Activated CD8-positive, alpha-beta memory T cell treated with anti-CD3 and anti-CD28 coated beads for 1 hour (primary cell): ENCODE measurements at places on chromosomes 7 and 10.

- no peak for DNase-seq
Measured at GRCh38 chr7:40884241-40884640, 749.4 kb downstream of the SUGCT start.

- DNase-seq = no peak
Measured at GRCh38 chr10:78774999-78775711, 293.6 kb upstream of the ZMIZ1 start.

- DNase-seq = no peak
Measured at GRCh38 chr10:51035344-51035743, 38.9 kb upstream of the PRKG1 start.

- DNase-seq = no peak
Measured at GRCh38 chr7:110637252-110637651, 453.7 kb upstream of the LRRN3 start.

DNA sequence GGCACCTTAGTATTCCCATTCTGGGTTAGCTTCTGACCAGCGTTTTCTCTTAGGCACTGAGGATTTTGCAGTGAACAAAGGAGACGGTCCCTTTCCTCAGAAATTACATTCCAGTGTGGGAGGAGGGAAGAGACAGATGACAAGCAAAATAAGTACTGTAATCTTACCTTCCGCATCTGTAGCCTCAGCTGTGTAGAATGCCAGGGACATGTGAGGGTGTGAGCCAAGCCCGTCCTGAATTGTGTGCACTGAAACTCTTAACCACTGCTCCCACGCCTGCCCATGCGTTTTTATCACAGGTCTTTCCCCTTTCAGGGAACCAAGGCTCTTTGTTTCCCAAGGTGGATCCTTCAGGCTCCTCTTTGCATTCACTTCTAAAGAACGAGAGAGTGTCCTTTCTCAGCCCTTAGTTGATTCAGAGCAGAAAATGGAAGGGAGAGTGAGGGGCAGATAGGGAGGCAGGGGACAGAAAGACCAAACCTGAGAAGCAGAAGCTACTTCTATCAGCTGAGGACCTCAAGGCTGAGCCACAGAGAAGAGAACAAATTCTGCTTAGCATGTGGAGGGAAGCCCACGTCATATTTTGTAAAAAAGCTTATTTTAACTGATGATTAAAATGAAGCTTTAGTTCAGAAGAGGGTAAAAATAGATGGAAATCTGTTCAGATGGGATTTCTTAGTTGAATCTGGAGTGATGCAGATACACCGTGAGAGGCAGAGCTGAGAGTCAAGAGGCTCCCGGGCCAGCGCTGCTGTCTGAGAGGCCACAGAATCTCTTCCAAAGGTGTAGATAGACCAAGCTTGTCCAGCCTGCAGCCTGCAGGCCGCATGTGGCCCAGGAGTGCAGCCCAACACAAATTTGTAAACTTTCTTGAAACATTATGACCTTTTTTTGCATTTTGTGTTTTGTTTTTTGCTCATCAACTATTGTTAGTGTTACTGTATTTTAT is 122.5 kb downstream of the CCNY start:
- DNase-seq = no peak

GRCh38 chr7:44762300-44762699 is 13.7 kb downstream of the ZMIZ2 start:
- no peak for DNase-seq

- no peak for DNase-seq
Measured at GRCh38 chr10:48233559-48234005, 40.9 kb downstream of the FRMPD2 start.

DNA sequence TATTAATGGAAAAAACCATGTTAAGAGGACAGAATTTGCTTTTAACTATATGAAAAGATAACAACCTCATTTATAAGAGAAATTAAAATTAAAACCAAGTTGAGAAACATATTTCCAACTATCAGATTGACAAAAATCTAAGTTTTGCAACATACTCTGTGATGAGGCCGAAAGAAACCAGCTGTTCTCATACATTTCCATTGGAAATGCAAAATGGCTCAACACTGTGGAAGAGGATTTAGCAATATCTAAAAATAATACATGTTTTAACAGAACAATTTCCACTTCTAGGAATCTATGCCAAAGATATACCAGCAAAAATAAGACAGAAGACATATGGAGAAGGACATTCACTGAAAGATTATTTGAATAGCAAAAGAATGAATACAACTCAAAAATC is 268.8 kb downstream of the DYNC1I1 start:
- DNase-seq = no peak

DNA sequence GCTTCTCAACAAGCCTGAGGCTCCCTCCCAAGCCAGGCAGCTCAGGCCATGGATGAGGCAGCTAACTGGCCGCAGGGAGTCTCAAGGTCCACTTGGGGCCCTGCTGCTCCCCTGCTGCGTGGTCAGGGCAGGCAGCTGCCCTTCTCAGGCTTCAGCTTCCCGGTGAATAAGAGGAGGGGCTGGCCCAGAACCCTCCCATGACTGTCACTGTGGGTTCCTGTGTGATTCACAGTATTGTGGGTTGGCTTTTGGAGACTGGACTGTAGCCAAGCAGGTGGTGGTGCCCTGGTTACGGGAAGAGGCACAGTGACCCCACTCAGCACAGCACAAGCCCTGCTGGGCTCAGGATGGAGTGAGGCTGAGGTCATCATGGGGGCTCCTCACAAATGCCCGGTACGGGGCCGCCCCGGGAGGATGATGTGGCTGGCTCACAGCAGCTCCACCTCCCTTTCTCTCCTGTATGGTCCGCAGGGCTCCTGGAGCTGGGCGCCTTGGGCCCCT is 189.8 kb downstream of the HECW1 start:
- no peak for DNase-seq

DNA sequence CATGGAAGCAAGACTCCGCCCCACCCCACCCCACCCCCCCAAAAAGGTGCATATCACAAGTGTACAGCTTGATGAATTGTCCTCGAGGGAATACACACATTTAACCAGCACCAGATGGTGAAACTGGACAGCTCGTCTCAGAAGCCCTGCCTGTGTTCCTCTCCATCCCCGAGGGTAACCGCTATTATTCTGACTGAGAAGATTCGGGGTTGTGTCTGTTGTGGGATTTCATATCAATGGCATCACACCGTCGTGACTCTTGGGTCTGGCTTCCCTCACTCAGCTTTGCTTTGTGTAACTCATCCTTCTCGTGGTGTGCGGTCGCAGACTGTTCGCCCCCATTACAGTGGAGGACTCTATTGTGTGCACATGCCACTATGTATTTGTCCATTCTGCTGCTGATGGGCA is 18.9 kb downstream of the PODXL start:
- no peak for DNase-seq

- DNase-seq = no peak
Measured at GRCh38 chr10:70106958-70107791, 25.4 kb downstream of the AIFM2 start.

DNA sequence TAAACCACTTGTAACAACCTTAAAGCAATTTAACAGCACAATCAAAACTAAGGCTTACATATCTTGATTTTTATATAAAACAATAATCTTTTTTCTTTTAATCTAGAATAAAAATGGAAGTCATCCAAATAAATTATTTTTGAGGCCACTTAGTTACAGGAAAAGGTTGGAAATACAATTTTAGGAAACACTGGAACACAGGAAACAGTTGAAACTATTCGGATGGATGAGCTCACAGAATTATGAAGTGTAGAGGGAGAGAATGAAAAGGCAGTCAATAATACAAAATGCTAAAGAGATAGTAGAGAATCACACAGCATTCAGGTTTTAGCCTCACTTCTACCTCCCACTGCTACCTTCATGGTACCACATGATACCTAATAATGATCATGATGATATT is 124.2 kb downstream of the SEMA3D start:
- no peak for DNase-seq

DNA sequence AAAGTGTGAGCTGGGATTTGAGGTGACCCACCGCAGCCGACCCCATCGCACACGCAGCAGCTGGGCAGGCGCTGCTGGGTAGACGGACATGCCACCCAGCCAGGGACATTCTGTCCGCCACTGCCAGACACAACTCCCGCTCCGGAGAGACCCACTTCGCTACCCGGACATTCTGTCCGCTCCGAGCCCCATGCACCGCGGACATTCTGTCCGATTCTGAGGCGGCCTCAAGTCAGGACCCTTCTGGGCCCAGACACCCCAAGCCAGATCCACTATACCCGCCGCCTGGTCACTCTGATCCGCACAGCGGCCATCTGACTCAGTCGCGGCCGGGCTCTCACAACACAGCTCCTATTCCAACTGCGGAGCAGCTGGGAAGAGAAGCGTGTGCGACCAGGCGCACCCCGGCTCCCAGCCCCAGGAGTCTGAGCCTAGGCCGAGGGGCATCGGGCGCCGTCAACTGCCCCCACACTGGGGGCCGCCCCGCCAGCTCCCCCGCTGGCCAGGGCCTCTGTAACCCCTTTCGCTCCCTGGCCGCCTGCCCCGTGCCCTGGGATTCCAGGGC is 763 bp downstream of the PITX3 start:
- no peak for DNase-seq

DNA sequence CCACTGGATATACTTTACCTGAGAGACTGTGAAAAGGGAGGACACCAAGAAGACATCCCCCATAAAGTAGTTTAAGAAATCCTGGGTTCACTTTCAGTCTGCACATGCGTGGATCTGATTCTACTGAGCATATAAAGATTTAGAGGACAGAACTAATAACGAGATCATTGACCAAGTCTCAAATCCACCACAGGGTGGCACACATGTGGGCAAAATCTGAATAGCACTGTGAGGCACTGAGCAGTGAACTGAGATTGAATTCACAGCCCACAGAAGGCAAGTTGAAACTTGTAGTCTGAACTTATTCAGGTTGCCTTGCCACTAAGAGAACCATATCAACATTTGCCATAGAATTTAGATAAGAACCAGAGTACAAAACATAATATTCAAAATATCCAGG is 818.6 kb downstream of the GRID1 start:
- DNase-seq = no peak

DNA sequence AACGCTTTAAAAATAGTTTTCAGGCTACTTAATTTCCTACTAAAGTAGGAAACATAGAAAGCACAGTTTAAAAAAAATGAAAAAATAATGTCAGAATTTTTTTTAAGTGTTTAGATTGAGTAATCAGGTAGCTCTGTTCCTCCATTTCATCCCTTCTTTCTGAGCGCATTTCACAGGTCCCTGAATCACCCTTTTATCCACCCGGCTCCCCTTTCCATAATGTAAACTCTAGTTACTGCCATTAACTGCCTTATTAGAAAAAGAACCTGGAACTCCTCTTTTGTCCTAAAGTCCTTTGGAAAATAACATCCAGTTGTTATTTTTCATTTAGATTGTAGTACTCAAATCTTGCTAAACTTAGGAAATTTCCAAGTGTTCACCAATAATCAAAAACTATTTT is 5.8 kb downstream of the KCND2 start:
- no peak for DNase-seq

GRCh38 chr7:130721486-130722277 is 12.3 kb downstream of the KLF14 start:
- no peak for DNase-seq

GRCh38 chr7:42263971-42264370 is 27.0 kb upstream of the GLI3 start:
- DNase-seq = no peak

- DNase-seq = no peak
Measured at GRCh38 chr7:147412782-147413556, 1177.6 kb upstream of the C7orf33 start.

DNA sequence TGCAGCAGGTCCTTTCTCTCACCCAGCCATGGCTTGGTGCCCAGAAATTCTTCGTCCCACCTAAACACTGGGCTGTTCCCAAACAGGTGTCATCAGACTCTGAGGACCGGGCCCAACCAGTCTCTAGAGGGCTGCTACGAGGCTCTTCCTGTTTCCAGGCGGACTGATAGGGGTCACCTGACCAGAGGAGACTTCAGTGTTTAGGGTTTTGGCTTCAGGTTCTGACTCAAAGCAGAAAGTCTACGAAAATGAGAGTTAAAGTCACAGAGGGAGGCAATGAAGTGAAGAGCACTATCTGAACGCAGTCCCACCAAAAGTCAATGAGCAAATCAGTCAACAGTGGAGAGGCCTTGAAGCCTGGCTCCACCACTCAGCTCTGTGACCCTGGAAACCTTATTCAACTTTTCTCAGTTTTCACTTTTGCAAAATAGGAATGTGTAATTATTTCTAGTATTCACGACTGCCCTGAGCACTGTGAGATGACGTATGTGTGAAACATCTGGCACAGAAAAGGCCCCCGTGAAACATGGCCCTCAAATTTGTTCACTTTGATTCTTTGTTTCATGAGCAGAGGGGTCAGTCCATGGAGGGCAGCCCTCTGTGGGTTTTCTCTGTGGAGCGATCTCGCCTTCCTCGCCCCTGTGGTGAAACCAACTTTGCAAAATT is 189.9 kb upstream of the PDE1C start:
- DNase-seq = no peak

DNA sequence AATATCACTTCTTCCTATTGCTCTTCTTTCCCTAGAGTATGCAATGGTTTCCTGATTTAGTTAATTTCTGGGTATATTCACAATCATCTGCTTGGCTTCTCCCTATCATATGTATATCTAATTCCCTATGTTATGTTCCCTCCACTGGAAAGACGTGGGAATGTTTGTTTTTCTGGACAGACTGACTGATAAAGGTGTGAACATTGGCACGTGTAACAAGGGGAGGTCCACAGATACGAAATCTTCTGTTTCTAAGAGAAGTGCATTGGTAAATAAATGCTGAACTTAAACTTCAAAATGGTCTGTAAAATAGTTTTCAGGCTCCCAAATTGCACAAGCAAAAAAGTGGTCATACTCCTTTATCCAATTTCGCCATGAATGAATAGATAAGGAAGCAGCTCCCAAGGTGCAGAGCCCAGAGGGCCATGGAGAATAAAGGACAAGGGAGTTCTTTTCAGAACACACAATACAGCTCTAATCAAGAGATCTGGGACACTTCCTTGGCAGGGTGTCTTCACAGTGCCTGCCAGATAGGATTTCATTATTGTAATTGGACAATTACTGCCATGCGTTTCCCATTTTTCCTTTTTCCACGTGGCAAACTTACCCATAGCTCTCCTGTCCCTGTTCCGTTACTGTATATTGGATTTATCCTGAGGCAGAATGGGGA is 141.9 kb downstream of the RNF133 start:
- DNase-seq = no peak

DNA sequence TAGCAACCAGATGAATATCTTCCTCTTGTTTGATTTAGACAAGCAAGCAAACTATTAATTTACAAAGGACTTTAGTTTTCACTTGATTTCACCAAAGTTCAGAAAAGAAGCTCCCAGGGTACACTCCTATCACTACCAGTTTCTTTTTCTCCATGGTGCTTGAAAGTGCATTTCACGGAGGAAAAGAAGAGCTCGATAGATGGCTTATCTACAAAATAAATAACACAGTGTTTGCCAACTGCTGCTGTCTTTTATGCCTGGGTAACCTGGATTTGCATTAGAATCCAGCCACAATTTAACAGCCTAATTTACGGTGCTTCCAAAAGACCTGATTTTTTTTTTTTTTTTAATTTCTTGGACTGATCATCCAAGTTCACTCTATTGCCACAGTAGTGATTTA is 275.7 kb downstream of the GPR37 start:
- no peak for DNase-seq

GRCh38 chr10:99784016-99784726 is 1.7 kb downstream of the ABCC2 start:
- no peak for DNase-seq

GRCh38 chr10:99629625-99629978 is 9.4 kb upstream of the SLC25A28 start:
- no peak for DNase-seq
